ENCODE measurements at places on chromosomes 2 and 18. TPM values are rescaled to one million over a fixed set of nuclear protein-coding genes. Genes with fewer than 3 reads are reported as not detected.

AQP12B gene
- not detected for total RNA-seq

GNLY gene
- not detected for total RNA-seq

POTEJ gene
- total RNA-seq, result not detected

MRO gene
- total RNA-seq, result 0.82 TPM

COLEC12 gene
- total RNA-seq, result 16.7 TPM

USP34 gene
- 177 TPM for total RNA-seq

WDR33 gene
- 74.6 TPM for total RNA-seq

Data from frontal cortex (tissue), 4 donors.